ENCODE measurements at places on chromosomes 4 and X. TPM values are rescaled to one million over a fixed set of nuclear protein-coding genes. Genes with fewer than 3 reads are reported as not detected.

NUDT10 gene
- 0.94 TPM for total RNA-seq

TMEM154 gene
- total RNA-seq = 3.9 TPM

CPZ gene
- not detected for total RNA-seq

F8A2 gene
- total RNA-seq = not detected

SAGE1 gene
- not detected for total RNA-seq

RTL5 gene
- 0.09 TPM for total RNA-seq

TMEM31 gene
- not detected for total RNA-seq
